ENCODE measurements at places on chromosomes 5 and 9.

- no peak for DNase-seq
These were observed 199.4 kb downstream of the ESM1 start for GRCh38 chr5:54785729-54786591.

DNA sequence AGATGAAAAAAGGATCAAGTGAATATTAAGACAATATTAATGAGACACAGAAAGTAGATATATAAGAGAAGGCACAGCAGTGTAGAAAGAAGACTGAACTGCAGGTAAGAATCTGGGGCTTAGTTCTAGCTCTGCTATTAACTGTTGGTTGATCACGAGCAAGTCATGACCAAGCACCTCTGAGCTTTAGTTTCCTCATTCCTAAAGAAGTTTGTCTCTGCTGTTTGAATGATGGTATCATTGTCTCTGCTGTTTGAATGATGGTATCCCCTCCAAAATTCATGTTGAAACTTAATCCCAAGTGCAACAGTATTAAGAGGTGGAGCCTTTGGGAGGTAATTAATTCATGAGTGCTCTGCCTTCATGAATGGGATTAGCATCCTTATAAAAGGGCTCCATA is 2.5 kb upstream of the NME5 start:
- no peak for DNase-seq

DNA sequence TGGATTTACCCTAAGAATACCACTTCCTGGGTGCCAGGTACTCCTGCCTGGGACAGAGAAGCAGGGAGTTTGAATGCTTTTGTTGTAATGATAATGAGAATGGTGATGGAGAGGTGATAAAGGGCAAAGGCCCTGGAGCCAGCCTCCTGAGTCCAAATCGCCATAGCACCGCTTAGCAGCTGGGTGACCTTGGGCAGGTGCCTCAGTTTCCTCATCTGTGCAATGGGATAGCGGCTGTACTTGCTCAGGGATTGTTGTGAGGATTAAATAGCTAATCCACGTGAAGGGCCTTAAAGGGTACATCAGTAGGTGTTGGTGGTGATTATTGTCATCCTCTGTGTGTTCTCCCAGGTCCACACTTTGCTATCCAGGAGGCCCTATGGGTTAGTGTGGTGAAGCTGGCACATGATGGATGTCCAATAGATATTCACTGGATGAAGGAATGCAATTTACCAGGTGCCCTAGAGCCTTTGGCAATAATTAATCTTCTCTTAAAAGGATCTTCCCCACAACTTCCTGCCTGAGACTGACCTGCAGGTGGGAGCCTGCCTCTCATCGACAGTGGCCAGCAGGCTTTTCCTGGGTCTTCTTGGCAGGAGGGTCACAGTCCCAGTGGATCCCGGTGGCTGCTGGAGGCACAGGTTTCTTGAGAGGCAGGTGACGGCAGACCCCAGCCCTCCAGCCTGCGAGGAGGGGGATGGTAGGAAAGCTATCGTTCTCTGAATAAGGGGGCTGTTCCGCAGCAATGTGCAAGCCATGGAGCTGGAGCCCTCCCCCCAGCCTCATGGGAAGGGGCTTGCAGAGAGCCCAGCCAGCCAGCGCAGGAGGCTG is 160.2 kb downstream of the MACROH2A1 start:
- DNase-seq: no peak

DNA sequence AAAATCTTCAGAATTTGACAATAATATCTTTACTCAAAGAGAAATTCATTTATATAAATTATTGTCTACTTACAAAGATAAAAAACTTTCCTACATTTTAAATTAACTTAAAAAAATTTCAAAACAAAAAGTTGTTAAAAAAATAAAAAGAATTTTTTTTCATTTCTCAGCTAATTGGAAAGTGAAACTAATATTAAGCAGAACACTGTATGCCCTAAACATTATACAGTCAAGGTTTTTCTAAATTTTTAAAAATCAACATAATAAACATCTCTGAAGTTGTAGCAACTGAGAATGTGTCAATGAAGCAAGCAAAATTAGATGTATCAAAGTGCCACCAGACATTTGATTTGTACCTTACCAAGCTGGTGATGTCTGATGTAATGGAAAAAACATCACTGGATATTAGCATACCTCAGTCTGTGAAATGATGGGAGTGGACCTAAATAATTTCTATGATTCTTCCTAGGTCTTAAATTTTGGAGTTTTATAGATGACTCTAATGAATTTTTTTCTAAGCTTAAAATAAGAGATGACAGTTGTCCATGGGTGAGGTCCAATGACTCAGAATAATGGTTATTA is 290.1 kb downstream of the ADAMTS6 start:
- DNase-seq: no peak

DNA sequence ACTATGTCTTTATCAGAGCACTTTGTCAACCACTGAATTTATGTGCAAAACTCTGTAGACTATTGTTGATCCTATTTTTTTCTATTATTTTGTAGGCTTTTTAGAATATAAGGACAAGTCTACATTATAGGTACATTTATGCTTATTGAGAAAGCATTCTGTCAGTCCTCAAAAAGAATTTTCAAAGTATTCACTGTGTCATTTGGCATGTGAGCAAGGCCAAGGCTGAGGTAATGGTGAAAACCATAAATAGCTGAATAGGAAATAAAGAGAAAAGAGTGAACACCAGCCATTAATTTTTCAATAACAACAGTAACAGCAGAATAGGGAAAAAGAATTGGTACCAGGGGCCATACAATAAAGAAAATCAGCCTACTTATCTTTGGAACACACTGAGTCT is 21.0 kb downstream of the SKIC3 start:
- DNase-seq: no peak

DNA sequence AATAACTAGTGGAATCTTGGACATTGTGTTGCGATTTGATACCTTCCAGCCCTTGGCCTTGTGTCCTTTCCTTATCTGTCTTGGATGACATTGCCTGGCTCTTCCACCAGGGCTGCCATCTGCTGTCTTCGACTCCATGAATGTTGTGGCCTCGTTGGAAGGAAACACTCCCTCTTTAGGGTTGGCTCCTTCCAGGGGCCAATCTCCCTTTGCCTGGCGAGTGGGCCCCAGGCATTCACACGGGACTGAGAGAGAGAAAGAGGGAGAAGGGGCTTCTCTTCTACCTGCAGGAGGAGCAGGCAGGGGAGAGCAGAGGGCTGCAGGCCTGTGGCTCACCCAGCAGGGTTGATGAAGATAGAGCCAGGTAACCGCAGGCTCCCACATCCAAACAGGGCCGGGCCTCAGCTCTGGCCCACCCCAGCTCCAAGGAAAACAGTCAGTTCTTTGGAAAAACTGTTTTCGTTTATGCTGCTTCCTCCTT is 31.3 kb downstream of the FGF1 start:
- DNase-seq: no peak

- DNase-seq: no peak
These were observed 140.9 kb upstream of the MAP3K1 start for GRCh38 chr5:56674441-56674840.
